Activated CD4-positive, alpha-beta T cell treated with anti-CD3 and anti-CD28 coated beads, Interleukin-2, amount 50 U/mL, for 48 hours (primary cell): ENCODE measurements at places on chromosomes 5 and 9.

- no peak for DNase-seq
Measured at GRCh38 chr9:135476561-135477355, 2.8 kb upstream of the PPP1R26 start.

- DNase-seq: no peak
Measured at GRCh38 chr5:111127453-111128195, 35.5 kb downstream of the WDR36 start.

- peak; percentile 68 for DNase-seq
Measured at GRCh38 chr9:131734165-131734610, 5.7 kb downstream of the RAPGEF1 start.

DNA sequence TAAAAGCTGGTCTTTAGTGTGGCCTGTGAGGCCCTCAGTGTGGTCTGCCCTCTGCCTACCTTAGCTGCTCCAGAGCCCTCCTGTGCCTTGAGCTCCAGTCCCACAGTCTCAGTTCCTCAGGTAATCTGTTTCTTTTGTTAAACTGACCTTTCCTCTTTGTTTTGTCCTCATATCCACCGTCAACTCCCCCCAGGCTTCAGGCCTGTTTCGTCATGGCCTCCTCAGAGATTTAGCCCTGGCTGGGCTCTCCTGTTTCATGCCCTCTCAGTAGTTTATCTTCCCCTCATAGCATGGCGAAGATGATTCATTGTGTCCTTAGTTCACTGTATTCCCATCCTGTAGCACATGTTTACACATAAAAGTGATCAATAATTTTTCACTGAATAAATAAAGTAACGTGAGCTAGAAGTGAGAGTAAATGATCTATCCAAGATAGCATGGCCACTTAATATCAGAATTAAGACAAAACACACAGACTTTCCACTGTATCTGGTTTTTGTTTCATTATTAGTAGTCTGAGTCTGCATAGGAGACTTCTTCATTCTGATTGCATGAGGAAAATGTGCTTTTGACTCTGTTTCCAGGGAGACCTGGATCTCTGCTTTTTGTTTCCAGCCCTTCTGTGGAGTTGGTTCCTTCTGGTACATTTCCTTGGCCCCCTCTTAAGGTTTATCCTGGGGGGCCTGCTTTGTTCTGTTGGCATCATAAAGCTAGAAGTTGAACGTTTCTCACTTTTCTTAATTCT is 70.5 kb downstream of the SNX24 start:
- no peak for DNase-seq

- no peak for DNase-seq
Measured at GRCh38 chr5:160001457-160001856, 7.5 kb upstream of the TTC1 start.

GRCh38 chr5:54619731-54620130 is 102.2 kb downstream of the SNX18 start:
- no peak for DNase-seq

DNA sequence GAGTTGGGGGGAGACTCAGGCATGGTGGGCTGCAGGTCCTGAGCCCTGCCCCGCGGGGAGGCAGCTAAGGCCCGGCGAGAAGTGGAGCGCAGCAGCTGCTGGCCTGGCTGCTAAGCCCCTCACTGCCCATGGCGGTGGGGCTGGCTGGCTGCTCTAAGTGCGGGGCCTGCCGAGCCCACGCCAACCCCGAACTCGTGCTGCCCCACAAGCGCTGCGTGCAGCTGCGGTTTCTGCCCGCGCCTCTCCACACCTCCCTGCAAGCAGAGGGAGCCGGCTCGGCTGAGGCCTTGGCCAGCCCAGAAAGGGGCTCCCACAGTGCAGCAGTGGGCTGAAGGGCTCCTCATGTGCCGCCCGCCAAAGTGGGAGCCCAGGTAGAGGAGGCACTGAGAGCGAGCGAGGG is 1355.1 kb upstream of the WWC1 start:
- no peak for DNase-seq
